ENCODE measurements at places on chromosomes 11 and 22.

DNA sequence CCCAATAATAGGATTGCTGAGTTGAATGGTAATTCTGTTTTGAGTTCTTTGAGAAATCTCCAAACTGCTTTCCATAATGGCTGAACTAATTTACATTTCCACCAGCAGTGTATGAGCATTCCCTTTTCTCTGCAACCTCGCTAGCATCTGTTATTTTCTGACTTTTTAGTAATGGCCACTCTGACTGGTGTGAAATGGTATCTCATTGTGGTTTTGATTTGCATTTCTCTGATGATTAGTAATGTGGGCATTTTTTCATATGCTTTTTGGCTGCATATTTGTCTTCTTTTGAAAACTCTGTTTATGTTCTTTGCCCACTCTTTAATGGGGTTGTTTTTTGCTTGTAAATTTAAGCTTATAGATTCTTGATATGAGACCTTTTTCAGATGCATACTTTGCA lies 97.4 kb downstream of the FDX1 start:
- DNase-seq = no peak
- no peaks in the 10 kb centered on the region for H3K36me3 ChIP-seq
- no peak overlapping the region for H3K4me3 ChIP-seq
- H3K27ac ChIP-seq = no peak overlapping the region
- H3K27me3 ChIP-seq = no peaks in the 10 kb centered on the region

GRCh38 chr11:117589063-117589462 lies 208.0 kb downstream of the DSCAML1 start:
- no peak overlapping the region for H3K27ac ChIP-seq
- no peak overlapping the region for H3K4me3 ChIP-seq
- H3K36me3 ChIP-seq = no peaks in the 10 kb centered on the region

GRCh38 chr11:126340960-126341606 lies 14.4 kb upstream of the ST3GAL4 start:
- H3K27me3 ChIP-seq = no peaks in the 10 kb centered on the region
- H3K36me3 ChIP-seq = peaks cover 2% of the 10 kb centered on the region
- DNase-seq = no peak
- no peak overlapping the region for H3K4me3 ChIP-seq
- peaks cover 30% of the 10 kb centered on the region for H3K4me1 ChIP-seq

- H3K36me3 ChIP-seq = no peaks in the 10 kb centered on the region
- H3K27ac ChIP-seq = no peak overlapping the region
- H3K4me3 ChIP-seq = no peak overlapping the region
- H3K4me1 ChIP-seq = no peaks in the 10 kb centered on the region
- H3K27me3 ChIP-seq = peaks cover 7% of the 10 kb centered on the region
These were observed 38.2 kb upstream of the MRPL17 start for GRCh38 chr11:6721343-6721742.

- no peak overlapping the region for H3K27ac ChIP-seq
- peaks cover 17% of the 10 kb centered on the region for H3K27me3 ChIP-seq
- no peak for DNase-seq
- H3K36me3 ChIP-seq = no peaks in the 10 kb centered on the region
These were observed 547.9 kb downstream of the BUD13 start for GRCh38 chr11:116224889-116225200.

- H3K27me3 ChIP-seq = no peaks in the 10 kb centered on the region
- H3K4me1 ChIP-seq = no peaks in the 10 kb centered on the region
- H3K4me3 ChIP-seq = no peak overlapping the region
- no peaks in the 10 kb centered on the region for H3K36me3 ChIP-seq
These were observed 33.7 kb downstream of the MRGPRX2 start for GRCh38 chr11:19026862-19027261.

- no peak for DNase-seq
- no peaks in the 10 kb centered on the region for H3K4me1 ChIP-seq
- no peaks in the 10 kb centered on the region for H3K27me3 ChIP-seq
These were observed 608.2 kb downstream of the TBC1D22A start for GRCh38 chr22:47370448-47371262.

DNA sequence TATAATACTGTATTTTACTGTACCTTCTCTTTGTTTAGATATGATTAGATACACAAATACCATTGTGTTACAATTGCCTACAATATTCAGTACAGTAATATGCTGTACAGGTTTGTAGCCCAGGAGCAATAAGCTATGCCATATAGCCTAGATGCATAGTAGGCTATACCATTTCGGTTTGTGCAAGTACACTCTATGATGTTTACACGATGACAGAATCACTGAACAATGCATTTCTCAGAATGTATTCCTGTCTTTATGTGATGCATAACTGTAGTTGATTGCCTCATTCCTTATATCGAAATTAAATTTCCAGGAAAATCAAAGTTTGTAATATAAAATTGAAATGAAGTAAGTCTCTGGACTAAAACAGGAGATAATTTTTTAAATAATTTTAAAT lies 49.3 kb upstream of the OR5P2 start:
- H3K27me3 ChIP-seq = no peaks in the 10 kb centered on the region
- H3K36me3 ChIP-seq = no peaks in the 10 kb centered on the region
- no peak for DNase-seq

- H3K4me1 ChIP-seq = no peaks in the 10 kb centered on the region
- DNase-seq = no peak
- no peak overlapping the region for H3K27ac ChIP-seq
- H3K36me3 ChIP-seq = no peaks in the 10 kb centered on the region
- H3K27me3 ChIP-seq = no peaks in the 10 kb centered on the region
- H3K4me3 ChIP-seq = no peak overlapping the region
These were observed 71.6 kb upstream of the PICALM start for GRCh38 chr11:86140334-86140990.

GRCh38 chr11:8357891-8358566 lies 94.4 kb upstream of the LMO1 start:
- no peaks in the 10 kb centered on the region for H3K4me1 ChIP-seq
- no peaks in the 10 kb centered on the region for H3K27me3 ChIP-seq
- H3K4me3 ChIP-seq = no peak overlapping the region
- no peaks in the 10 kb centered on the region for H3K36me3 ChIP-seq
- no peak for DNase-seq
- H3K27ac ChIP-seq = no peak overlapping the region

DNA sequence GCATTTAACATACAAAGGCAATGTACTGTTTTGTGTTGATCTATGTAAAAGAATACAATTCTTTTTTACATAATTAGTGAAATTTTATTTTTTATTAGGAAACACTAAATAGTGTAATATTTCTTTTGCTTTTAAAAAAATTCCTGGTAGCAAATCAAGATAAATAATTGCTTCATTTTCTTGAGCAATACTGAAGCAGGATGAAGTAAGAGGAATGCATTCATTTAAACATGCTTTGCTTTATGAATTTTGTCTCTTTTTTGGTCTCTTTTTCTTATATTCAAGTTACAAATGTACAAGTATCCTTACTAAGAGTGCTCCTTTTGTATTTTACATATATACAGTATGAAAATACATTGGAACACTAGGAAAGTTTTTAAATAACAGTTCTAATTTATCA lies 144.4 kb upstream of the TEAD1 start:
- no peak overlapping the region for H3K4me3 ChIP-seq
- no peaks in the 10 kb centered on the region for H3K36me3 ChIP-seq
- no peaks in the 10 kb centered on the region for H3K27me3 ChIP-seq
- DNase-seq = no peak
